ENCODE measurements at places on chromosomes 4 and X. TPM values are rescaled to one million over a fixed set of nuclear protein-coding genes. Genes with fewer than 3 reads are reported as not detected.

DNA sequence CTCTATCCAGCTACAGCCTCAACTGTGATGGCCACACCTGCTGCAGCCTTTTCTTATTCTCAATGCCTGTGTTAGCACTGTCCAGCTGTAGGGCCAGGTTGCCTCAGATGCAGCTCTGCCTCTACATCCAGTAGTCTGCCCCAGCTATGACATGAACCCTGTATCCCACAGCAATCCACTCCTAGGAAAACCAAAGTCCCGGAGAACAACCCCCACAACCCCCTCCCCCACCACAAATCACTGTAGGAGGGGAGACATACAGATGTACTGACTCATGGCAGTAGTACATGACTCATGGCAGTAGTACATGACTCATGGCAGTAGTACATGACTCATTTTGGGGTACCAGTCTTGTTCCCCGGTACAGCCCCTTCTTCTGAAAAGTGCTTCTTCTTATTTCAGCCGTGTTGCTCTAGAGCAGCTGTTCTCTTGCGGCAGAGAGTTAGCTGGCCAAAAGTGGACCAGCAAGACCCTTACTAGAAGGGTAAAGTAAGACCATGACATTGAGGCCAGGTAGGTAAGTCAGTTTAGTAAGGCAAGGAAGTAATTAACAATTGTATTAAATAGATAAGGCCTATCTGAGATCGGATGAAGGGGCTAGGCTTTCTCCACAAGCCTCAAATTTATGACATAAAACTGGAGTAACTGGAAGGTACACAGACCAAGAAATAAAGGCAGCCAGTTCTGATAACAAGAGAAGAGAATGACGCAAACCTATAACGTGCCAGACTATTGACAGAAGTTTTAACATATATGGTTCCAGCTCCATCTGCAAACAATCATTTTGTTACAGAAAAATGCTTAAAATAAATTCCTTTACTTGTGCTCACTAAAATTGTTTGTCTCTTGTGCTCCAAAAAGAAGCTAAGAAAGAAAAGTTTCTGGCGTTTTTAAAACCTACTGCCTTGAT is 221.4 kb downstream of the TACR3 start:
- DNase-seq: no peak

DNA sequence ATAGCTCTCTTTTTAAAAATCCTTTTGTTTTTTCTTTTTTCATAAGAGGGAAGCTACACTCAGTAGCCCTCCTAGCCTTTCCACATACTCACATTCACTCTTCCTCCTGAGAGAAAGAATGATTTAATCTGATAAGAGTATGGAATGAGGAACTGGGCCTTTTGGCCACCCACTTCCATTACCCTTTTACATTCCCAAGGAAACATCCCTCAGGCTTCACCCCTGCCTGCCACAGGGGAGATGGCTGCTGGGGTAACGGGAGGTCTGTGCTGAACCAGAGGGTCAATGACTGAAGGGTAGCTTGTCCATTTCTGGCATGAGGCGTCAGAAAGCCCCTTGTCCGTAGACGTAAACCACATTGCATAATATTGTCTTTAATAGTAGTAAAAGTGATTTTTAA is 67.2 kb upstream of the CCSER1 start:
- no peak for DNase-seq

CT45A5 gene
- not detected for polyA plus RNA-seq

CCDC120 gene
- polyA plus RNA-seq: 4.5 TPM

Data from urinary bladder (tissue), 4 donors.